Amygdala (tissue), 56 donors: ENCODE measurements at places on chromosomes 3 and 15.

GRCh38 chr3:173889596-173889995, 492.1 kb downstream of the NLGN1 start:
- DNase-seq = no peak

DNA sequence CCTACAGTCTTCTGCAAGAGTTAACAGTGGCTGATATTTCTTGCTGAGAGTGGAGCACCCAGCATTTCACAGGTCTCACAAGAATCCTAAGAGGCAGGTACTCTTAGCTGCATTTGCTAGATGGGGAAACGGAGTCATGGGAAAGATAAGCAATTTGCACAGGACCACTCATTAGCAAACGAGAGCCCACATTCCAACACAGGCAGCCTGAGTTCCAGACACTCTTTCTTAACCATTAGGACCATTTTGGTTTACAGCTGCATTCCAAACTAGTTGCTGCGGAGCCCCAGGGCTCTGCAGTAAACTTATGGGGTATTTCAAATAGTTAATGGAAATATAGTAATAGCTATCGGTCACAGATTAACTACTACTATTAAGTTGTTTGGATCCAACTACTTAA, 42.5 kb downstream of the LYZL4 start:
- no peak for DNase-seq

DNA sequence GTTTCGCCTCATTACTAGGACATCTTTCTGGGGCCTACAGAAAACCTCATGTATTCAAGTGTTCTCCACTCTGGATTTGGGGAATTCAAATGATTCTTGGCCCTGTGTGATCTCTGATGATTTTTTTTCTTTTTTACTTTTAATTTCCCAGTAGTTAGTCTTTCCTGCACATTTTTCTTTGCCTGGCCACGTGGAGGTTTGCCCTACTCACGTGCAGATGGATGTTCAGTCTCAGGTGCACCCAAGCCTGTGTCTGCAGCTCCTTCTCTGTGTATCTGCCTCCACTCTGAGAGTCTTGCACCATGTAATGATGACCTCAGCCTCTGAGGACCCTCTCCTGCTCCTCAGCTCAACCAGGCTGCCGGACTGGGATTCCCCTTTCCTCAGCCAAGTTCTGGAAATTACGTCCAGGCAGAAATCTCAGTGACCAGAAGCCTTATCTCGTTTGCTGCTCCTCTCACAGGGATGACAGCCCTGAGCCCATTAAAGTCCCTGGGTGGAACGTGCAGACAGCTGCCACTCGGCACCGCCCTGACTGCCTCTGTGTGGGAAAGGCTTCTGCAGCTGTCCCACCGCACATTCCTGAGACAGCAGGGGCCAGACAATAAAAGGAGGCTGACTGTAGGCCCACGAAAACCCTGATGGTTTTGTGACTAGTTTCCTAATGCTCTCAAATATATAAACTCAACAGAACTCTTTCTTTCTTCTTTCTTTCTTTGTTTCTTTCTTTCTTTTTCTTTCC, 31.4 kb upstream of the GABRB3 start:
- no peak for DNase-seq

- DNase-seq = no peak
These were observed 107.0 kb downstream of the SHOX2 start for GRCh38 chr3:157999246-157999645.

- DNase-seq = no peak
These were observed 49.8 kb downstream of the ST3GAL6 start for GRCh38 chr3:98812851-98813374.

GRCh38 chr15:40053831-40054604, 15.0 kb upstream of the SRP14 start:
- DNase-seq = no peak

- no peak for DNase-seq
These were observed 754.4 kb upstream of the GOLIM4 start for GRCh38 chr3:168850109-168850508.

- no peak for DNase-seq
These were observed 257.4 kb downstream of the SQOR start for GRCh38 chr15:45892182-45892581.

GRCh38 chr15:68311859-68312557, 34.5 kb downstream of the FEM1B start:
- no peak for DNase-seq

GRCh38 chr3:159766563-159767185, 222.0 kb upstream of the IL12A start:
- no peak for DNase-seq

DNA sequence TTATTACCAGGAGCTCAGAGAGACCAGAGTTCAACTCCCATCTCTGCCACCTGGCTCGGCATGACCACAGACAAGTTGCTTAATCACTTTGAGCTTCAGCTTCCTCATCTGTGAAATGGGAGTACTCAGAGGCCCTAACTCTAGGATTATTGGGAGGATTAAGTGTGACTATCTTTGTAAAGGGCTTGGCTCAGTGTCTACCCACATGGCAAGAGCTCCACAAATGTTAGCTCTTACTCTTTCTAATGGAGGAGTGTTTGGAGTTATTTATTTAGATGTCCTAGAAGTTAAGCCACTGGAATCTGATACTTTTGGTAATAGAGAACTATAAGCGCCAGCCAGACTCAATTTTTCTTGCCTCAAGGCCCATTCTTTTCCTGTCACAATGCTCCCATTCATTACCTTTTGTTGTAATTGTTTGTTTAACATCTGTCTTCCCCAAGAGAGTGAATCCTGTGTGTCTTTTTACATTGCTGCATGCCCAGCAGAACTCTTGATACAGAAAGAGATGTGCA, 12.3 kb upstream of the LMCD1 start:
- DNase-seq = no peak

DNA sequence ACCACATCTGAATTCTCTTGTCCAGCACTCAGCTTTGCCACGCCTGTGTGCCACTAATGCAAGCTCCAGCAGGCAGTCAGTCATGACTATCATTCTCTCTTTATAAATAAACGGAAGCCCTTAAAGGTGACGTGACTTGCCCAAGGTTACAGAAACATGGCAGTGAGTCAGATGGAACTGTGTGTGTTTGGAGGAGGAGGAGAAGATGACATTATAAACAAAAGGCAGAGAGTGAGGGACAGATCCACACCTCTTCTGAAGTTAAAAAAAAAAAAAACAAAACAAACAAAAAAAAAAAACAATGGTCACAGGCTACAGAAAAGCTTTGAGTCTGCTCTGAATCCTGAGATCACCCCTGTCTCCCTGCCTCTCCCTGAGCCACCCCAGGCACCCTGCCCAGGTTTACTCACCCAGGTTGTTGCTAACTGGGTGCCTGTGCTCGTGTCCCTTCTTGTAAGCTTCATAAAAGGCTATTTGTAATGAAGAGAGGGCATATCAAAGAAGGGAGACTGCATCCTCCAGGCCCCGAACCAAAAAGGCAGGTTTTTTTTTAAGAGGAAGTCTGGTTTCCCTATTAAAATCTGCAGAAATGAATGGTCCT, 119.7 kb upstream of the PHLDB2 start:
- DNase-seq = no peak

DNA sequence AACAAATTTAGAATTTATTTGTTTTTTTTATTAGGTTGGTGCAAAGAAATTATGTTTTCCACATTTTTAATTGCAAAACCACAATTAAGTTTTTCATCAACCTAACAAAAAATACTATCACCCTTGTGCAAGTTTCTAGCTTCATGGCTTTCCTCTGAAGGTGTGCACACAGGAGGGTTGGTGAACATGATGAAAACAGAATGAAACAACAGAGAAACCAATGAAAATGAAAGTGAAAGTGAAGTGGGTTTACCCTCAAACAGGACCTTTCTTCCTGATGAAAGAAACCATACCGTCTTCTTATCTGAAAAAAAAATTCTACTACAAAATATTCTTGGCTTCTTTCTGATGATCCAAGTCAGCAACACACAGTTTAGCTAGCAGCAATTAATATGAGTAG, 71.9 kb upstream of the FEZF2 start:
- no peak for DNase-seq

GRCh38 chr3:179474480-179474879, 23.2 kb upstream of the GNB4 start:
- DNase-seq = no peak

DNA sequence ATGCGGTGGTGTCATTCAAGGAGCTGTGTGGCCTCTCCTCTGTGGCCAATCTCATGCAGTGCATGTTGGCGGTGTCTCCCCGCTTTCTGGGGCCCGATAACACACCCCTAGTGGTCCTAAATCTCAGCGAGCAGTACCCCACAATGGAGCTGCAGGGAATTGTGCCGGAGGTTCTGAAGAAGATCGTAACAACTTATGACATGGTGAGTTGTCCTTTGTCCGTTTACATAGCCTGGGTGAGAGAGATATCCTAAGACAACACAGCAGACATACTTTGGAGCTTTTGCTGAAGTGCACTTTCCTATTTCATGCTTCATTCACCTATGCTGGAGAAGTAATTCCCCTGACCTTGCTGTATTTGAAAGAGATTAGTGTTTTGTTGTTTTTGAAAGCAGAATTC, 130.0 kb downstream of the PLCL2 start:
- DNase-seq = no peak

DNA sequence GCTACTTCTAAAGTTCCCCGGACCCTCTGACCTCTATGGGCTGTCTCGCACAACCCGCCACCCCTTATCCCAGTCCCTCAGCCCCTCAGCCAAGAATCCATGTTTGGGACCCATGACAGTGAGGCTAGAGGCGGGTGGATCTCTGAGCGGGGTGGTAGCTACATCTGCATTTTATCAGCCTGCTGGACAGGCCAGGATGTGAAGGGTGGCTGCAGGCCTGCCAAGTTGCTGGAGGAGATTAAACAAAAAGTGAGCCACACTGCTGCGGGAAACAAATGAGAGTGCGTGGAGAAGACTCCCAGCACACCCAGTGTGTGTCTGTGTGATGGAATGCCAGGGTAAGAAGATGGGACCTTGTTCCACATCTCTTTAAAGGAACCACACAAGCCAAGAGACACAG, 51.1 kb upstream of the SPATA12 start:
- no peak for DNase-seq

GRCh38 chr15:90400759-90401314, 12.8 kb downstream of the IQGAP1 start:
- no peak for DNase-seq

DNA sequence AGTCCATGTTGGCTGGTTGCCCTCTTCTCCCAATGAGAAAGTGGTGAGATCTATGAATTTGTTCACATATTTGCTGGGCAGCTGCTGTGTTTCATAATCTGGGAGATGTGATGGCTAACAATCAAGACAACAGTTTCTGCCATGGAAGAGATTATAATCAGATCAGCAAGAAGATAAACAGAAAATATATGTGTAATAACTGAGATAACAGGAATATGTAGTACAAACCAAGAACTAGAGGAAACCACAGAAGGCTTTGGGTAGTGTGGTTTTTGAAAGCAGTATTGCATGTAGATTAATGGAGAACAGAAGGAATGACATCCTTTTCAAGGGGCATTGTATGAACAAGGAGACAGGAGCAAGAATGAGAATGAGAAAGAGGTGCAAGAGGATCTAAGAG, 12.2 kb upstream of the CSTA start:
- no peak for DNase-seq

- no peak for DNase-seq
These were observed 15.3 kb downstream of the CHDH start for GRCh38 chr3:53830944-53831343.

DNA sequence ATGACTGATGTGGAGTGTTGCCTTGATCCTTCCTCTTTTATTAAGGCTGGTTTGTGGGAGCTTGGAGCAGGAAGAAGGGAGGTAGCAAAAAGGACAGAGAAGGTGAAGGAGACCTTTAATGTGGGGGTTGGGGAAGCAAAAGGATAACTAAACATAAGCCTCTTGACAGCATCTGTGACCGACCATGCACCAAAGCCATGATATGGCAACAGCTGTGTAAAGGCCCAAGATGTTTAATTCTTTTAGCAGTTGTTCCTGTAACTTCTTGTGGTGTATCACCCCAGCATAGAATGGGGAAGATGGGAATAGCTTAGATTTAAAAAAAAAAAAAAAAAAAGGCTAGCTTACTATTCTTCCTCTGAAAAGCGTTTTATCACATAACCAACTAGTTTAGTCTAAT, 194.7 kb downstream of the KLHL25 start:
- no peak for DNase-seq
